ENCODE measurements at places on chromosomes 7 and 10. TPM values are rescaled to one million over a fixed set of nuclear protein-coding genes. Genes with fewer than 3 reads are reported as not detected.
A peak's percentile ranks its signal among the peaks of the same experiment; 100 is the strongest.

GRCh38 chr7:141402277-141402996 is 148.8 kb upstream of the AGK start:
- DNase-seq, result no peak

- DNase-seq, result no peak
Measured at GRCh38 chr10:46077731-46078413, 31.8 kb upstream of the MSMB start.

GRCh38 chr7:78368771-78369170 is 570.2 kb downstream of the PHTF2 start:
- DNase-seq, result no peak

- peak; percentile 16 for DNase-seq
Measured at GRCh38 chr7:39565538-39565937, 666 bp upstream of the YAE1 start.

DNA sequence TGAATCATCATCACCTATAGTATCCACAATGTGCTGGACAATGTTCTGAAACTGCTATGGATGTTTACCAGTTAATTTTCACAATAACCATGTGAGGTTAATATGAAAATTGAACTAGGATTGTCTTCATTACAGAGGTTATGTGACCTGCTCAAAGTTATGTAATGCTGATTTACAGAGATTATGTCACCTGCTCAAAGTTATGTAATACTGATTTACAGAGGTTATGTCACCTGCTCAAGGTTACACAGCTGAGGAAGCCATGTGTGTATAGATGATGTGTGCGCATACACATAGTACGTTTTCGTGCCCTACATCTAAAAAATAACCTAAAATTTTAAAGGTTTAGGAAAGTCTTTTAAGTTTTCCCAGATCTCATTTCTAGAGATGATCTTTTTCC is 298.0 kb downstream of the CDK14 start:
- no peak for DNase-seq

- DNase-seq, result peak; percentile 91
Measured at GRCh38 chr7:48035301-48035966, at the start of gene C7orf57. Gene C7orf57, plus strand, starts transcription at chr7:48035543. Its CDS starts 766 bp downstream, at chr7:48036309.

FOXK1 gene
- 32.2 TPM for total RNA-seq

PON3 gene
- 0.36 TPM for total RNA-seq

UTF1 gene
- not detected for total RNA-seq

AMZ1 gene
- total RNA-seq, result 2.4 TPM

CADPS2 gene
- 83.7 TPM for total RNA-seq

Data from cerebellum (tissue), 4 donors.